ENCODE measurements at places on chromosomes 1 and 21. TPM values are rescaled to one million over a fixed set of nuclear protein-coding genes. Genes with fewer than 3 reads are reported as not detected.
A peak's percentile ranks its signal among the peaks of the same experiment; 100 is the strongest.

- H3K36me3 ChIP-seq: no peaks in the 10 kb centered on the region
- H3K27me3 ChIP-seq: no peaks in the 10 kb centered on the region
- H3K27ac ChIP-seq: no peak overlapping the region
- H3K4me3 ChIP-seq: no peak overlapping the region
These were observed 13.0 kb downstream of the FMN2 start for GRCh38 chr1:240104672-240105071.

Gene RGS5
- 1,385 TPM for total RNA-seq

Gene SHISAL2A
- 0.54 TPM for total RNA-seq

DNA sequence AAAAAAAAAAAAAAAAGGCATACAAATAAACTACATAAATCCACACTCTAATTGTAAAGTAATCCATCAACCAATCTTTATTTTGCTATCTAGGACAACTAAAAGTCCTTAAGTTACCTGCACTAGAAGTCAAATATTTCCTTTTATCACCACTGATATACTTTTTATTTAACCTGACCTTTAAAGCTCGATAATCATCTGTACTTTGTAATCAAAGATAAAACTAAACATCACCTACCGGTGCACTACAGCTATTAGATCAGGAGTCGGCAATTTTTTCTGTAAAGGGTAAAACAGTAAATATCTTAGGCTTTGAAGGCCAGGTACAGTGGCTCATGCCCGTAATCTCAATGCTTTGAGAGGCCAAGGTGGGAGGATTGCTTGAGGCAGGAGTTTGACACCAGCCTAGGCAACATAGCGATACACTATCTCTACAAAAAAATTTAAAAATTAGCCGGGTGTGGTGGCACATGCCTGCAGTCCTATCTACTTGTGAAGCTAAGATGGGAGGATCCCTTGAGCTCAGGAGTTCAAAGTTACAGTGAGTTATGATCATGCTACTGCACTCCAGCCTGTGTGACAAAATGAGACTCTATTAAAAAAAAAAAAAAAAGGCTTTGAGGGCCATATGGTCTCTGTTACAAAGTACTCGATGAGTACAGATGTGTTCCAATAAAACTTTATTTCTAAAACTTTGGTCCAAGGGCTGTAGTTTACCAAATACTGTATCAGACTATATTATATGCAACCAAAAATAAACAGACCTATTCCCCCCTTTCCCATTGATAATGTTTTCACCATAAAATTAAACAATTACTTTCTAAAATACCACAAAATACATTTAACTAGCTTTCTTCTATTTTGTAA lies 47.1 kb downstream of the TESK2 start:
- no peak for DNase-seq
- no peak overlapping the region for H3K27ac ChIP-seq
- peaks cover 9% of the 10 kb centered on the region for H3K4me1 ChIP-seq

Gene C4BPB
- total RNA-seq: 3.7 TPM

DNA sequence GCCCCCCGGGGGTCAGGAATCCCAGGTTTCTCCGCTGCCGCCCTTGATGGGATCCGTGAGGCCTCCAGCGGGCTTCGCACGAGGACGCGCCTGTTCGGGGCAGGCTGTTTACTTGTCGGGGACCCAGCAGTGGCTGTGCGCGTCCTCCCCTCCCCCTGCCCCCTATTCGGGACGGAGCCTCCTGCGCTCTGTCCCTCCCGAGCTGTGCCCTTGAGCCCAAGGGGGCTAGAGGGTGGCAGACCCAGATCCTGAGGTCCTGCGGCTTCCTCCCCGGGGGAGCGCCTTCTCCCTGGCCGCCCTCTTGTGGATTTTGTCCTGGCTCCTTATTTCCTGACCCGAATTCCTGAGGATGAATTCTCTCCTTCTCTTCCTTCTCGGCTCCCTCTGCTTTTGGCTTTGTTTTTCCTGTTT lies 38.4 kb downstream of the PIK3CD start:
- H3K27me3 ChIP-seq: no peaks in the 10 kb centered on the region
- H3K4me1 ChIP-seq: peaks cover 14% of the 10 kb centered on the region
- H3K4me3 ChIP-seq: peak overlapping the region; percentile 80
- H3K27ac ChIP-seq: peak overlapping the region; percentile 66
- H3K36me3 ChIP-seq: no peaks in the 10 kb centered on the region

- no peak overlapping the region for H3K27ac ChIP-seq
- no peak overlapping the region for H3K4me3 ChIP-seq
- H3K4me1 ChIP-seq: no peaks in the 10 kb centered on the region
- no peak for DNase-seq
- H3K36me3 ChIP-seq: no peaks in the 10 kb centered on the region
These were observed 1060.4 kb upstream of the TMPRSS15 start for GRCh38 chr21:19463966-19464365.

GRCh38 chr1:56169856-56170255 lies 409.5 kb downstream of the PLPP3 start:
- H3K27me3 ChIP-seq: no peaks in the 10 kb centered on the region
- H3K4me1 ChIP-seq: peaks cover 11% of the 10 kb centered on the region
- no peaks in the 10 kb centered on the region for H3K36me3 ChIP-seq
- DNase-seq: no peak

- peaks cover 39% of the 10 kb centered on the region for H3K36me3 ChIP-seq
- H3K4me3 ChIP-seq: no peak overlapping the region
These were observed 40.4 kb upstream of the EIF4G3 start for GRCh38 chr1:21216835-21217811.

DNA sequence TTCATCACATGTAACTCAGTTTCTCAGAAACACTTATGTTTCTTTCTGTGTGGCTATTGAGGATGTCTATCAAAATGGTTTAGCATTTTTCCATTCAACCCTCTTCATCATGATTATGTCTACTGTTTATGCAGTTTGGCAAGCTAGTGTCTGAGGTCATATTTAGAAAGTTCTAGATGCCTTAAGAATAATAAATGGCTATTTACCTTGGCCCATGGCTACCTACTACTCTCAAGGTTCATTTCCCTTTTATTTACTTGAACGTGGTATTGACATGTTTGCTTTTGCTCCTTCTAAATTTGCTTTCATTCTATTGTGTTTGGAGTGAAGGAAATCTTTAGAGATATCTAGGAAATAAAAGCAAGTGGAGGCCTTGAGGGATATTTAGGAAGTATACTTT lies 193.7 kb upstream of the OLFM3 start:
- H3K4me1 ChIP-seq: no peaks in the 10 kb centered on the region
- H3K36me3 ChIP-seq: no peaks in the 10 kb centered on the region
- no peaks in the 10 kb centered on the region for H3K27me3 ChIP-seq
- DNase-seq: no peak
- H3K4me3 ChIP-seq: no peak overlapping the region

Gene PTGS2
- total RNA-seq: 16.9 TPM

Gene PRXL2B
- total RNA-seq: 8.3 TPM

DNA sequence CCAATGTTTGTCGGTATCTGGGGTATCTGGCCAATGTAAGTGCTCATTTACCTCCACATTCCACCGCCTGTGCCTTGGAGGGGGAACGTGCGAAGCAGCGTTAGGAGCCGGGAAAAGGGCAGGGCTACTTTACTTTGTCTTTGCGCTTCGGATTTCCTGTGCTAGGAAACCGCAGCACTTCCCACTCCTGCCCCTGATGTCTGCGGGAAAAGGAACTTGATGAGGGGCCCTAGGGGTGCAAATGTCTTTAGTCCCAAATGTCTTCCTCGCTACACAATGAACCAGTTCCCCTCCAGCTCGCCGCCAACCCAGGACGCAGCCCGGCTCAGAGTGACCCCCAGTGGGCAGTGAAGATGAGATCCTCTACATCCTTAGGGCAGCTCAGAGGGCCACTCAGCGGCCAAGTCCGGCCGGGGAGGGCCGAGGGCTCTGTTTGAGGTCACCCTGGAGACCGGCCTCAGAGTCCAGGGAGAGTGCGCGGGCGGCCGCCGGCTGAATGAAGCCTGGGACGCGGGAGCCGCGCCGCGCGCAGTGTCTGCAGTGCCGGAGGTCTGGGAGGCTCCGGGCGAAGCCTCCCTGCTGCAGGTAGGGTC lies at the start of gene DYNLT5:
TSS of gene DYNLT5 (plus strand) at position 460 of the 593 bp plus-strand sequence. CDS start 2,200 bp downstream, outside the sequence.
- peak; percentile 19 for DNase-seq
- no peaks in the 10 kb centered on the region for H3K36me3 ChIP-seq
- peak within 1 kb of the TSS; percentile 0 for H3K27ac ChIP-seq
- peak within 1 kb of the TSS; percentile 80 for H3K4me3 ChIP-seq
- H3K4me1 ChIP-seq: peaks cover 5% of the 10 kb centered on the region
- no peaks in the 10 kb centered on the region for H3K27me3 ChIP-seq

DNA sequence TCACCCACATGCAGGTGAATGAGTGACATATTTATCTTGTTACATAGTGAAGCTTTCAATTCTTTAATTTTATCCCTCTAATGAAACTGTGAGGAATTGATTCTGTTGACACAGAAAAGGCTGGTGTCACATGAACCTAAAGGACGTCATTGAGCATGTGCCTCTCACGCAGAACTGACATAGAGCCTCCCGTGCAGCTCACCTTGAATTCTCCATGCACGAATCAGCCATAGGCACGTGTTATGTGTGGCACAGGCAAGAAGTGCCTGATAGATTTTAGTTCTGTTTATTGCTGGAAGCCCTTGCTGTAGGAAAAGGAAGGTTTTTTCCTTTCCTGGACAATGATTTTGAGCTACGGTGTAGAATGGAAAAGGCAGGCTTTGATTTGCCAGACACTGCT lies 11.3 kb downstream of the ADARB1 start:
- no peak for DNase-seq
- peaks cover 8% of the 10 kb centered on the region for H3K4me1 ChIP-seq
- no peak overlapping the region for H3K27ac ChIP-seq
- H3K4me3 ChIP-seq: no peak overlapping the region

Gene S1PR1
- 42.5 TPM for total RNA-seq

Gene OLFML2B
- 46.6 TPM for total RNA-seq

DNA sequence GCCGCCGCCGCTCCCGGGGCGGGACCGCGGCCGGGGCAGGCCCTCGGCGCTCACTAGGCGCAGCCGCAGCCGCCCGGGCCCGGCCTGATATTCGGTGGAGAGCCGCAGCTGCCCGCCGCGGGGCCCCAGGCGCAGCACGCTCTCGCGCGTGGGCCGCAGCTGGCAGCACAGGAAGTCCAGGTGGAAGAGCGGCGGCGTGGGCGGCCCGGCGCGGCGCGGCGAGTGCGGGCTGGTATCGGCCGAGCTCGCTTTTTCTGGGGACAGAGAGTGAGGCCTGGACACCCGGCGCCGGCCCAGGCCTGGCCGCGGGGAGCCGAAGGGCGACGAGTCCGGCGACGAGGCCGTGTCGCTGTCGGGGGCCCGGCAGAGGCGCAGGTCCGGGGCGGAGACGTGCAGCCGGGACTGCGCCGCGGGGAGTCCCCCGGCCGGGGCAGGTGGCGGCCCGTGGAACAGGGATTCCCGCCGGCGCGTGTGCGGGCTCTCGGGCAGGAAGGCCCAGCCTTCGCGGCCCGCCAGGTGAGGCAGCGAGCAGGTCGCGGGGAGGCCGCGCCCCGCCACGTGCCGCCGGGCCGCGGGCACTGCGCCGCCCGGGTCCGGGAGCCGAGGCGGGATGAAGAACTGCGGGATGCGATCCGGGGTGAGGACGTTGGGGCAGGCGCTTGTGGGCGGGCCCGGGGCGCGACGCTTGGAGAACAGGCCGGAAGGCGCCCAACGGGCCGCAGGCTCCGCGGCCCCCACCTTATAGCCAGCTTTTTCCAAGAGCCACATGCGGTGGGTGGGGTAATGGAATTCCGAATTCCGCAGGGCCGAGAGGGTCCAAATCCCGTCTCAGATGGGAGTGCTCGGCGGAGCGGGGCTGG lies 1.2 kb downstream of the C2CD4D start:
- H3K36me3 ChIP-seq: no peaks in the 10 kb centered on the region
- peak overlapping the region; percentile 77 for H3K4me3 ChIP-seq
- no peak overlapping the region for H3K27ac ChIP-seq
- peaks cover 14% of the 10 kb centered on the region for H3K4me1 ChIP-seq
- DNase-seq: no peak

DNA sequence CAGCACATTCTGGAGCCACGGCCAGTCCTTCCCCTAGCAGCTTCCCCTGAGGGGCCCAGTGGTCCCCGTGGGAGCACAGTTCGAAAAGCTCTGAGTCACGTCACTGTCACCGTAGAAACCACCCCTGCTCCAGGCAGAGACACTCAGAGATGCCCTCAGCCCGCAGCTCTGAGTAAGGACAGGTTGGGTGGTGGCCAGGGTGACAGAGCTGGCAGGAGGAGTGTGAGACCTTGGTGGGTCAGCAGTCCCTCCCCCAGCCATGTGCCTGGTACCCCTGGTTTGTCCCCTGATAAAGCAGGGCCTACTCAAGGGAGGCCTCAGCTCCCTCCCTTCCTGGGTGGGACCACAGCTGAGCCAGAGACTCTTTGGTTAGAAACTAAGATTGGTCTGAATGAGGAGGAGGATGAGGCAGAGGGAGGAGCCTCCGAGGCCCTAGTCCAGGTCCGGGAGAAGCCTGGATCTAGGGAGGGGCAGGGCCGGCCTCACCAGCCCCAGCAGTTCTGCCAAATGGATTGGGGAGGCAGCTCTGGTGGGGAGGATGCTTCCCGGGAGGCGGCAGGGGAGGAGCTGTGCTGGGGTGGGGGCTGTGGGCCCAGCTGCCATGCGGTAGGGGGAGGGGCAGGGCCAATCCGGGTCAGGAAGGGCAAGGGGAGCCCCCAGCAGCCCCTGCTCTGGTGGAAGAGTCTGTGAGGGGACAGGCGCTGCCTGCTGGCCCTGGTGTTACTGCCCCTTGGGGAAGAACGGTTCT lies 55.2 kb downstream of the SLC9A1 start:
- H3K4me3 ChIP-seq: no peak overlapping the region
- peak; percentile 67 for DNase-seq
- no peaks in the 10 kb centered on the region for H3K36me3 ChIP-seq

GRCh38 chr21:46117586-46118315 lies 19.8 kb downstream of the COL6A2 start:
- H3K4me3 ChIP-seq: no peak overlapping the region
- peaks cover 100% of the 10 kb centered on the region for H3K36me3 ChIP-seq
- H3K27ac ChIP-seq: peak overlapping the region; percentile 44
- H3K4me1 ChIP-seq: no peaks in the 10 kb centered on the region
- no peak for DNase-seq

GRCh38 chr1:79190074-79190473 lies 183.5 kb upstream of the ADGRL4 start:
- no peak overlapping the region for H3K27ac ChIP-seq
- no peaks in the 10 kb centered on the region for H3K4me1 ChIP-seq
- H3K4me3 ChIP-seq: no peak overlapping the region
- no peaks in the 10 kb centered on the region for H3K27me3 ChIP-seq

DNA sequence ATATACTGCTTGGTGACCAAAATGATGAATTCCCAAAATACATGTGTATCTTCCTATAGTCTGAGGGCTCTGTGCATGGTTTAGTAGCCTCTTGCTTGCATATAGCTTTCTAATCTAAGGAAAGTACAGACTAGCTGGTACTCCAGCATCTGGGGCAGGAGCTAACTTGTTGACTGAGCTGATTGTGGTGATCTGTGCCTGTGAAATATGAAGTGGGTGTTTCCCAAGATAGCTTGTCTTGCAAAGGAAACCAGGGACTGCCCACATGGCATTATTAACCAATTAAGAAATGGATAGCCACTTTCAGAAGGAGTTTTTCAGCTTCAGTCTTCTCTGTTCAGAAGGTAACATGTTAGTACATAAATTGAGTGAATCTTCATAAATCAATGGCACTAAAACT lies 219.8 kb downstream of the NEGR1 start:
- DNase-seq: no peak
- peaks cover 3% of the 10 kb centered on the region for H3K4me1 ChIP-seq
- no peak overlapping the region for H3K4me3 ChIP-seq
- H3K36me3 ChIP-seq: no peaks in the 10 kb centered on the region
- H3K27ac ChIP-seq: no peak overlapping the region

Gene GJA8
- not detected for total RNA-seq
